Stimulated activated naive CD4-positive, alpha-beta T cell treated with Interleukin-2 at 50 U/mL for 16 hours (primary cell): ENCODE measurements at places on chromosomes 3 and 15.

DNA sequence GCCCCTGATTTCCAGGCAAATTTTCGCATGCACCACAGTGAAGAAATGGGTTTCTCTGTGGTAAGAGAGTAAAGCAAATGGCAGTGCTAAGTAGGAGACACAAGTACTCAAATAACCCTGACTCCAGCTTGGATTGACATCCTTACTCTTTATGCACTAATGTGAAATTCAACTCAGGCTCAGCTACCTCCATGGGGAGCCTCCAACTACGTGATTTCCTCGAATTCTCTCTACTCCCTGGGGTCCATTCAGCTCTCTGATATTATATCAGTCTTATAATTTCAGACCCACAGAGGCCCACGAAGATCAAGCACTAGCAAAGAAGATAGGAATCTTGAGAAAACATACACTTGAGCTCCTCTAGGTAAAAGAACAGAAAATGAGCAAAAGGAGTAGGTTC, 407.6 kb upstream of the CCDC54 start:
- no peak for DNase-seq

DNA sequence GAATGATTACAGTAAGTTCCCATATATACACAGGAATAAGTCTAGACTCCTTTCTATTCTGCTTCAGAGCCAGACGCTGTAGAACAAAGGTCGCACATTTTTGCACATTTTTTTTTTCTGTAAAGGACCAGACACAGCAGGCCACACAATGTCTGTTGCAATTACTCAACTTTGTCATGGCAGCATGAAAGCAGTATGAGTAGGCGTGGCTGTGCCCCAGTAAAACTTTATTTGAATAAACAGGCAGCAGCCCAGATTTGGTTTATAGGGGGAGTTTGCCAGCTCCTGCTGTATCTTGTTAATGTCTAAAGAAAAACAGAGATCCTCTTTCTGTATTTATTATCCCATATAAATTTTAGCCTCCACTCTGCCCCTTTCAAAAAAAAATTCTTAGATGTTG, 708.3 kb downstream of the FHIT start:
- no peak for DNase-seq

DNA sequence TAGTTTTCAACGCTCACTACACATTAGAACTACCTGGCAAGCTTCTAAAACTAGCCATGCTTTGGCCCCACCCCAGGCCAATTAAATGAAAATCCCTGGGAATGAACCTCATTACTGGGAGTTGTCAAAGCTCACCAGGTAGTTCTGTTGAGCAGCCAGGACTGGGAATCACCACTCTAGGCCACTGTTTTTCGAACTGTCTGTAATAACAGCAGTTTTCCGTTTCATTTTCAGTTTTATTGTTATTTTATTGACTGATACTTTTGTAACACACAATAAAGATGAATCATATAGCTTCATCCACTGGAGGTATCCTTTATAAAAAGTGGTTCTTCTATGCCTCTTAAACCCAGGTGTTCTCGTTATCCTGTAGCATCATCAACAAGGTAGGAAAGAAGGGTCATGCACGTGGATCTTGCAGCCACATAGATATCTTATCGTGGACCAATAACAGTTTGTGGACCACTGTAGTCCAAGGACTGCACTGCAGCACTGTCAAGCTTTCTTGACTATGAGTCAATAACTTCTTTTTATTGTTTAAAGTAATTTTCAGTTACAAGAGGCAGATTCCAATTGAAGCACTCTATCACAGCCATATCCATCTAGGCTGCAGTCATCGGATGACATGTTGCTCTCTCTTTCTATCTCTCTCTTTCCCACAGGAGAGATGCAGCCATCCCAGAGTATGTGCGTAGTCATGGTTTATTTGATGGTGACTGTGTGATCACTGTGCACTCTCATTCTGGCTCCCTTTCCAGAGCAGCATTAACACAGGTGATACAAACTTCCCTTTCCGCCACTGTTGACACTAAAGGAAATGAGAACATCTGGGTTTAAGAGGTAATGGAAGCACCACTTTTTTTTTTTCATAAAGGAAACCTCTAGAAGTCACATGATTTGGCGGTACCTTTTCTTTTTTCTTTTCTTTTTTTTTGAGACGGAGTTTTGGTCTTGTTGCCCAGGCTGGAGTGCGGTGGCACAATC, 39.0 kb upstream of the BLM start:
- DNase-seq = no peak

GRCh38 chr3:69688400-69688799, 50.9 kb upstream of the MITF start:
- DNase-seq = no peak

DNA sequence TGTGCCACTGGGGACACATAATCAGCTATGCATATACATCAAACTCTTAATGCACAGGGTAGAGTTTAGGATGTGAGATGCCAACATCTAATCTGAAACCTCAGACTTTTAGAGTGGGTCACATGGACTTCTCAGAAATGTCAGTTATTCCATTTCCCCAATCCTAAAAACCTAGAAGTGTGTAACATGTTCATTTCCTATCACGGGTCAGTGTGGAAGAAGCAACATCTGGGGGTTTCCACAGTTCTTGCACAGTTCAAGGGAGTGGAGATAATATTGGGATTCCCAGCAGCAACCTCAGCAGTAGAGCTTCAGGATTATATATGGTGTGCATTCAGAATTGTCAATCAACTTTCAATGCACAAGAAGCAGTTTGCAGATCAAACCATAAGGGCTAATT, 44.4 kb upstream of the SPRED1 start:
- DNase-seq = no peak

DNA sequence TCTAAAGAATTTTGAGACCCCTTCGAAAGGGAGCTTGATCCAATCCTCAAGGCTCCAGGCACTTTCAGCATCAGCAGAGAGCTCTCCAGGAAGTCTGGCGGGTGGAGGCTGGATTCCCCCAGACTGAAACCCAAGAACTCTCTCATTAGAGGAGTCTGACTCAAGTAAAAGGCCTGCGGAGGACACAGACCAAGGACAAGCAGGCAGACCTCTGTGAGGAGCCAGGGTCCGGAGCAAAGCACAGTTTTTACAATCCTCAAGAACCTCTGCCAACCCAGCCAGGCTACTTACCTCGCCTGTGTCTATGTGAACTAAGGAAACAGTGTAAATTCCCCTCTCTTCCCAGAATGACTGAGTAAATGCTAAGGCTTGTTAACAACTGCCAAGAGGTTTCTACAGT, 86.2 kb downstream of the FBN1 start:
- DNase-seq = no peak

DNA sequence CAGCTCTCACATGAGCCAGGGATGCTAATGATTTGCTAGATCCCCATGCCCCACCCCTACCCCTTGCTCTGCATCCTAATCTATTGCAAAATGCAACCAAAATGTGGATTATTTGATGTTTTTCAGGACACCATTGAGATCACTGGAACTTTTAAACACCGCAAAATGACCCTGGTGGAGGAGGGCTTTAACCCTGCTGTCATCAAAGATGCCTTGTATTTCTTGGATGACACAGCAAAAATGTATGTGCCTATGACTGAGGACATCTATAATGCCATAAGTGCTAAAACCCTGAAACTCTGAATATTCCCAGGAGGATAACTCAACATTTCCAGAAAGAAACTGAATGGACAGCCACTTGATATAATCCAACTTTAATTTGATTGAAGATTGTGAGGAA, 29.7 kb downstream of the HDC start:
- DNase-seq = no peak

DNA sequence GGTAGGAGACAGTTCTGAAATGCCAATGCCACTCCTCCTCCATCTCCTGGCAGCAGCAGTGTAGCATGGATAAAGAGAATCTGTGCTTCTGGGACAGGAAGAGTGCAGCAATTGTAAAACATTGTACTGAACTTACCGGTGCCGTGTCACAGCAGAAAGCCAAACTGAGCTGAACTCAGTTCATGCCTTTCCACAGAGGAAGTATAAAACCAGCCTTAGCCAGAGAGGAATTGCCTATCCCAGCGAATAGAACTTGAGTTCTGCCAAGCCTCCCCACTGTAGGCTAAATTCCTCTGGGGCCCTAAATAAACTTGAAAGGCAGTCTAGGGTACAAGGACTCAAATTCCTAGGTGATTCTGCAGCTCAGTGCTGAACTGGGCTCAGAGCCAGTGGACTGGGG, 148.8 kb downstream of the SLC9A9 start:
- DNase-seq = no peak

DNA sequence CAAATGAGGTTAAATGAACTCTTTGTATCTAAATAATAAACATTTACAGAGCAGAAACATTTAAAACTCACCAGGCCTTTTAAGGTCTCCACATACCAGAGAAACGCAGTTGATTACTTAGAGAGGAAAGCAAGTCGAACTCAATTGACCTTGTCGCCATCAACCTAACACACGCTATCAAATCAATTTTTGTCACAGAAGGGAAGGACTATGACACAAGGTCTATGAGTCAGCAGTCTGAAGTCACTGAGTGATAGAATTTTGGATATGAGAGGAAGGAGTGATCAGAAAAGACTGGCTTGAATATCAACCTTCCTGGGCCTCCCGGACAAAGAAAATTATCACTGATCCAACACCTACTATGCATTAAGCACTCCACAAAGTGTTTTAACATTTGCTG, 514.4 kb upstream of the ZNF385D start:
- DNase-seq = no peak

DNA sequence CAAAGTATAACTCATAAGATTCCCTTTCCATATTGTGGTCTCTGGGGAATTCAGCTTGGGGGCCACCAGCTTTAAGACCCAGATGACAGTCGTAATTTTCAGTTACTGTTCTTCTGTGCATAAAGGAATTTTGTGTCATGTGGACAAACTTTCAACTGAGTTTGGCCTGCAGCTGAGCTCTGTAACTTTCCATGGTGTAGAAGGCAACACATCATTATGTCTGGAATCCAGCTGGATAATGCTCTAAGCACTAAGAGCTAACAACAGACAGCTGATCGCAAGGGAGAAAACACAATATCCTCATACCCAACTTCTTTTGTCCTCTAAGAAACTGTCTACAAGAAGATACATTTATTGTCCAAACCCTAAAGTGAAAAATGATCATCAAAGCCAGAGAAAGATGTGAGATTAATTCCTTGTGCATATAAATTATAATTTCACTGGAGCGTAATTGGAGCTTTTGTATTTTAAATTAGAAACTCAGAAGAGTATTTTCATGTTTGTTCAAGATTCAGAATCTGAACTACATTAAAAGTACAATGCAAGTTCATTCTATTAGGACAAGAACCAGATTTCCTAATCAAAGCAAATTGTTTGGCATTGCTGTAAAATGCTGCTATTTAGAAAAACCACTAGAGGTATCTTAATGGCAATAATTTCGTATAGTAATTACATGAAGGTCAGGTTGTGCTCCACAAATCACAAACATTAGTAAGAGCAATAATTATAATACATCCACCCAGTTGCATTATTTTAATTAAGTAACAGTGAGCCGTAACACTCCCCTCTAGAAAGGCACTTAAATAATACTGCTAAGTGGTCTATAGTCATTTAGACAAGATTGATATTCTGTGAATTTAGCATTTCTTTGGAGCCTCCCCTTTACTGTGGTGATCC, 218.8 kb downstream of the ATP8B4 start:
- DNase-seq = no peak

DNA sequence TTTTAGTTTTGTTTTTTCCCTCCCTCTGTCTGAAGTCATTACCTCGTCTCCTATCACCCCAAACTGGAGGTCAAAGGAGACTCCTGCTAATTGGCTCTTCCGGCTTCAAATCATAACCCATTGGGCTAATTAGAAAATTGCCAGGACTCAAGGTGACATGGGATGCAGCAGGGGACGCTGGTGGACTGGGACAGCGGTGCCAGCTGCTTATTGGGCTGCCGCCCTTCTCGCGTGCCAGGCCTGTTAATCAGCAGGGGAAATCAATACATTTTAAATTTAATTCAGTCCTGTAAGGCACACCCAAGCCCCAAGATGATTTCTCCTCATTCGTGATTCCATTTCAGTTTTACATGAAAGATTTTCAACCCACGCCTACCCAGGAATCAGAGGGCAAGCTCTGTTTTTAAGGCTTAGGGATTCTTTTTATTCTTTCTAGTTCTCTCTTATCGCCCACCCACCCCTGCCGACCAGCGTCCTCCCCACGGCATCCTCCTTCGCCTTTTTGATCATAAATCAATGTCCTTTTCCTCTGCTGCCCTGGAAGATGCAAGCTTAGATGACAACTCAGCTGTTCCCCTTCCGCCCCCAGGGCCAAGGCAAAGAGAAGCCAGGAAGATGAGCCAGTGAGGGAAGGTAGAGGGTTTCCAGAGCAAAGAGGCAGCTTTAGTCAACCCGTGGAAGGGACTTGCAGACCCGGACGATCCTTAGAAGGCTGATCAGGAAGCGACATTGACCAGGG, 329.6 kb downstream of the UACA start:
- DNase-seq = no peak

GRCh38 chr3:170467571-170468147, 49.0 kb downstream of the CLDN11 start:
- DNase-seq = no peak

- DNase-seq = no peak
Measured at GRCh38 chr3:197394464-197395321, 96.3 kb upstream of the DLG1 start.

DNA sequence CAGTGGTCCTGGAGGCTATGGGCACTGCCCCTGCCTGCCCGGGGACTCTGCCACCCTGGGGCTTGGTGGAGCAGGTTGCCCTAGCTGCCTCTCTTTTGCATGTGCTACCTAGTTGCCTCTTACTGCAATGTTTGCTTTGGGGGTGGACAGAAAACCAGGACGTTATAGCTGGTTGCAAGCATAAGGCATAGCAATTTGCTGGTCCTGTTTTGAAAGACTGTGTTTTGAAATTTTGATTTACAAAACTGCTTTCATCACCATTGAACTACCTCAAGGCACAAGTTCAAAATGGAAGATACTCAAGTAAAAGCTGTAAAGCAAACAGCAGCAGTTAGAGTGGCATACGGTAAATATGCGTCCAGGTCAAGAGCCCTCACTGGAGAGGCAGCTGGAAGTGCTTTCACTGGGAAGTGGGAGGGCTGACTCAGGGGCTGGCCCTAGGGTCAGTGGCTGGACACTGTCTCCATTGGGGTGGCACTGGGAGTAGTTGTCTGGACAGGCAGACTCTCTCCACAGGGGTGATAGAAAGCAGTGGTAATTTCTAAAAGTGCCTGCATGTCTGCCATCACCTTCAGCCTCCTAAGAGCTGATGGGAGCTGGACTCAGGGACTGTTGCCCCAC, 138.1 kb downstream of the CHDH start:
- DNase-seq = no peak

- DNase-seq = no peak
Measured at GRCh38 chr3:133812872-133813271, 7.3 kb downstream of the SRPRB start.

DNA sequence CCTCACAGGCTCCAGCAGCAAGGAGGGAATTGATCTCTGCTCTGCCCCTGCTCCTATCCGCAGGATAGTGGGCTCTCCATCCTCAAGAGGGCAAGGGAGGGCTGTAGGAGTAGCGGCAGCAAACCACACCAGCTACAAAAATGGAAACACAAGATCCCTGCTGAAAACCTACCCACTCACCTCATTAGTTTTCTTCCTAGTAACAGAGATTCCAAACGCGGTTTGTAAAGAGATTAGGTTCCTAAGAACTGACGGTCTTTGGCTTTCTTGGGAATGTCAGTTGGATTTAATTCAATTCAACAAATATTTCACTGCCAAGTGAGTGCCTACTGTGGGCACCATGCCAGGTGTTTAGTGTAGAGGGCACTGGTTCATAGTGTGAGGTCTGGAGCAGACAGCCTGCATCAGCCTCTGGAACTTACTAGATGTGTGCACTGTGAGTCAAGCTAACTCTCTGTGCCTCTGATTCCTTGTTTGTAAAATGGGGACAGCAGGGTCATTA, 84.7 kb downstream of the MRPL46 start:
- no peak for DNase-seq
